ENCODE measurements at places on chromosomes 13 and 19.

DNA sequence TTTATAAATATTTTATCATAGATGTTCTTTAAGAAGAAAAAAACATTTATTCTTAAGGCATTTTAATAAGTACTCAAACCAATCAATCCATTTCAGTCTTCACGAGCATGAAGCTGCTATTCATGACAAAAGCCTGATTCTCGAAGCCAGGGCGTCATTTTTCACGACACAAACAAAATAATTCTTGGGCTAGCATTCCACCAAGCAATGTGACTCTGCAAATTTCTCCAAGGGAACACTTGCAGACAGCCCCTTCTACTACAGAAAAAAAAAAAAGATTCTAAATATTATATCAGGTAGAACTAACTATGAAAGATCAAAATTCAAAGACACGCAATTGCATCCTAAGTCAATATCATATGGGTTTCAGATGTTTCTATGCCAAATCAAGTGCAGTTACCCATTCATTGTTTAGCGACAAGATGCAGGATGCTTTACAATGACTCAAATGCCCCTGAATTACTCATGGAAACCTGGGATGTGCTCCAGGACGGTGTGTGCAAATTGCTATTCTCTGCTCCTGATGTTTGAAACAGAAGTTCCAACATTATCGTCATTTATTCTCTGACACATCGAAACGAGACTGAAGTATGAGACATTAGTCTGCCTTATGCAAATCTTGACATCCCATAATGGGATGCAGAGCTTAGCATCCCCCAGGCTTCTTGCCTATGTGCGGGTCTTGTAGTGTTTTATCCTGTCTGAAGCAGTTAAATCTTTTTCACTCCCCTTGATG, 517.7 kb downstream of the MYO16 start:
- no peak for DNase-seq

- DNase-seq, result no peak
These were observed 39.5 kb upstream of the ZNF536 start for GRCh38 chr19:30332445-30333234.

GRCh38 chr13:98300956-98301641, 124.0 kb upstream of the RNF113B start:
- no peak for DNase-seq

GRCh38 chr19:4974880-4975469, 6.1 kb downstream of the KDM4B start:
- no peak for DNase-seq

DNA sequence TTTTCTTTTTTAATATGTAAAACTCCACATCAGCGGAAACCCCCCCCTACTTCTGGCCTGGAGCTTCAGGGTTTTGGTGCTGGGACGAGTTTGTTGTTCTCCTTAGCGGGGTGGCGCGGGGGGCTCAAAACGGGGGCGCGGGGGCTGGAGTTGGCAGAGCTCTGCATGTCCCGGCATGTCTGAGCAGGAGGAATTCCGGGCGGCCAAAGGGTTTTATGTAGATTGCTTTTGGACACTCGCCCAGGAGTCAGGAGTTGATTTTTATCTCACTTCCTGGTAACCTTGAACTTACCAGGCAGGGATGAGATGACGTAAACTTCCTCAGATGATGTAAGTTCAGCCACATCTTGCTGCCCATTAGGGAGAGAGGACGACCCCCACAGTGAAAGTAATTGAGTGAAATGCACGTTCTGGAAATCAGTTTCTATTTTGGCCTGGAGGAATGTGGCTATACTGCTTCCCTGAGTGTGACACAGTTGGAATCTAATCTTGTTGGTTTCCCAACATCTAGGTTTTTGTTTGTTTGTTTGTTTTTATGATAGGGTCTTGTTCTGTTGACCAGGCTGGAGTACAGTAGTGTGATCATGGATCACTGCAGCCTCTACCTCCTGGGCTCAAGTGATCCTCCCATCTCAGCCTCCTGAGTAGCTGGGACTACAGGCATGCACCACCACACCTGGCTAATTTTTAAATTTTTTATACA, 21.0 kb upstream of the GDF15 start:
- no peak for DNase-seq

GRCh38 chr13:111461445-111462149, 141.2 kb downstream of the TEX29 start:
- no peak for DNase-seq

Data from activated T-helper 1 cell treated with Interleukin-2 at 50 U/mL for 16 hours (primary cell).